ENCODE measurements at places on chromosomes 3 and 15.

- DNase-seq: no peak
These were observed 59.4 kb downstream of the WNT5A start for GRCh38 chr3:55427739-55428138.

GRCh38 chr15:40052604-40053003, 13.6 kb upstream of the SRP14 start:
- no peak for DNase-seq

- DNase-seq: no peak
These were observed 109.0 kb downstream of the FRMD4B start for GRCh38 chr3:69276884-69277283.

- DNase-seq: no peak
These were observed 258.9 kb downstream of the XXYLT1 start for GRCh38 chr3:195012100-195012499.

DNA sequence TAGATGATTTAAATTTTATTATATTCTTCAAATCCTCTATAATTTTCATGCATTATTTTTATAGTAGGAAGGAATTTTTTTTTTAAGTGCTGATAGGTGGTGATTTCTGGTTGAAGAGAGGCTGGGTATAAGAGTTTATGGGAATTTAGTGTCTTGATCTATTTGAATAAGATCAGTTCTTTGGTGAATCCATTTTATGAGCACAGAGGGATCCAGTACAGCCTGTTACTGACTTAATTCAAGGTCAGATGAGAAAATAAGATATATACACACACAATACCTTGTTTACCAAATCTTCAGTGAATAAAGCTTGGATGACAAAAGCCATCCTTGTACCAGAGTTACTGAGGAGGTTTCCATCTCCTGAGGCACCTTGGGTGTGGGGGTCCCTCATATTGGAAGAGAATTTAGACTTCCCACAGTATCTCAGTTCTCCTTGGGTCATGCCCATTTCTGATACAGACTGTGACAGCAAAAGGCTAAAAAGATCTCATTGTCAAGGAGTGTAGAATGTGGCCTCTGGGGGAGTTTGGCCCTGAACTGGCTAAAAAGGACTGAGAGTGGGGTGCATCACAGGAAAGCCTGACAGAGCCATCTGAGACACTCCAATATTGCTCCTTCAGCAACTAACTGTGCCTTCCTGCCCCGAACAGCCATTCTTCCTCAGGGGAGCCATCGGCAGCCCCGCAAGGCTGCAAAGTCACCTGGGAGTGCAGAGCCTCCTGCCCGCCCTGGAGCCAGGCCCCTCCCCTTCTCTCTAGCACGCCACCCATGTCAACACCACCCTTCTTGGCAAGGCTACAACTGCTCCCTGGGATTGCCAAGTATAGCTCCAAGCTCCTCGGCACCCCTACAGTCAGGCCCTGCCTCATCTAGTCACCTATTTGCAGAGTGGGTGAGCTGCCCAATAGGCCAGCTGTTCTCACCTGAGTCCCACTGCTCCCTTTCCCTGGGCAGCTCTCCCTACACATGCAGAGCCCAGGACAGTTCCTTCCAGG, 43.1 kb upstream of the HACD2 start:
- no peak for DNase-seq
